CD4-positive, CD25-positive, alpha-beta regulatory T cell (primary cell): ENCODE measurements at places on chromosomes 12 and 14.

- no peak for DNase-seq
Observed at GRCh38 chr12:112066566-112066965, 42.0 kb downstream of the NAA25 start.

- DNase-seq = no peak
Observed at GRCh38 chr14:54606631-54607133, 39.8 kb downstream of the SAMD4A start.

GRCh38 chr14:63182968-63183367 lies 21.3 kb upstream of the RHOJ start:
- no peak for DNase-seq

- no peak for DNase-seq
Observed at GRCh38 chr12:77345336-77345735, 280.0 kb upstream of the E2F7 start.

- DNase-seq = no peak
Observed at GRCh38 chr12:20055856-20056255, 312.5 kb upstream of the PDE3A start.

- no peak for DNase-seq
Observed at GRCh38 chr14:62002642-62003041, 240.4 kb downstream of the SNAPC1 start.

GRCh38 chr14:103085106-103086091 lies 1.4 kb downstream of the LBHD2 start:
- DNase-seq = no peak

DNA sequence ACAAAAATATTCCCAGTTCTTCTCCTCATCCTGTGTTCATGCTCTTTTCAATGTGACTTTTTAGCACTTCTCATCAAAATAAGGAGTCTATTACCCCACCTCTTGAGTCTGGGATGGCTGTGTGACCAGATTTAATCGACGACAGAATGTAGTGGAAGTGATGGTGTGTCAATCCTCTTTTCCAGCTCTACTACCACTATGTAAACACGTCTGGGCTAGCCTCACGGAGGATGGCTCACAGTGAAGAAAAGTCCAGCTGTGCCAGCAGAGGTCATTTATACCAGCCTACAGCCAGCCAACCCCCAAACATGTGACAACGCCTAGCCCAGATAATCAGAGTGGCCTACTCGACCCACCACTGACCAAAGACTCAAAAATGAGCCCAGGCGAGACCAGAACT lies 37.3 kb upstream of the FGF6 start:
- no peak for DNase-seq

- no peak for DNase-seq
Observed at GRCh38 chr14:89598548-89599186, 181.6 kb upstream of the FOXN3 start.

DNA sequence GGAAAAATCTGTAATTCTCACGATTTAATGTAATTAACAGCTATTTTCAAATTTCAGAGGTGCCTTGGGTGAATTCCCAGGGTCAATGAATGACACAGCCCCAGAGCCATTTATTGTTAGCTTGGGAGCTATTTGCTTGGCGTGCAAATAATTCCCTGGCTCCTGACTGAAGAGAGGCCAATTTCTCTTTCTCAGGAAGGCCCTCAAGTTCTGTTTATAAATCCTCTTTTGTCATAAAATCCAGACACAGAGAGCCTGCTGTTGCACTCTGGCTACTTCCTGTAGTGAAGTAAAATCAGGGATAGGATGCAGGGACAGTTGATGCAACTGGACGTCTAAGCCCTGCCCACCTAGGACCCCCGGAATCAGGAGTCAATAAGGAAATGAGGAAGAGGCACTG lies 154.3 kb downstream of the TMX1 start:
- DNase-seq = no peak

- DNase-seq = peak; percentile 9
Observed at GRCh38 chr12:107912421-107913004, 138.0 kb downstream of the ASCL4 start.

- DNase-seq = no peak
Observed at GRCh38 chr12:109192358-109192757, 76.0 kb downstream of the ACACB start.

DNA sequence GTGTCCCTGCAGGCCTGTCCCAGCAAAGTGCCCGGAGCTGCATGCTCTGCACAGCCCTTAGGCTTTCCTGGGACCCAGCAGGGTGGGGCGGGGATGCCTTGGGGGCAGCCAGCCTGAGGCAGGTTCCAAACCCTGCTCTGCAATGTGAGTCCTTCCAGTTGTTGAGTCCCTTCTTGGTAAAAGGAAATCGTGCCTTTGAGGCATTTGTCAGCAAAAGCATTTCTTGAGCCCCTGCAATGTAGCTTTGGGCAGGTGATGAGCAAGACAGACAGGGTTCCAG lies 38.1 kb upstream of the TRAF3 start:
- DNase-seq = no peak

DNA sequence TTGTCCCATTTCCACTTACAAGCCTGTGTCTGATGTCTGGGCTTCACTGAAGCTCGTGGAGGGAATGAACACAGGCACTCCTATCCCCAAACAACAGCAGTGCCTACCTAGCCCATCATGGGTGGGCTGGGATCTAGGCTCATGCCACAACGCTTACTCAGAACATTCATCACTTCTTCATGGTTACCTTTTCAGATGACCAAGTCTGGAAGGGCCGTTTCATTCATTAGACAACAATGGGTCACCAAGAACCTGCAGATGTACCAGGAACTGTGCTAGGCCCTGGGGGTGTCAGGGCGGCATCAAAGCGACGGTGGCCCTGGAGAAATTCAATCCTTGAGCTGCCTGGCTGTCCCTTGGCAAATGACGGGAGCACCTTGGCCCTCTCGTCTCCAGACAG lies 64.9 kb upstream of the FZD10 start:
- DNase-seq = no peak

- peak; percentile 77 for DNase-seq
Observed at GRCh38 chr12:123427036-123427769, 9.3 kb downstream of the RILPL2 start.

DNA sequence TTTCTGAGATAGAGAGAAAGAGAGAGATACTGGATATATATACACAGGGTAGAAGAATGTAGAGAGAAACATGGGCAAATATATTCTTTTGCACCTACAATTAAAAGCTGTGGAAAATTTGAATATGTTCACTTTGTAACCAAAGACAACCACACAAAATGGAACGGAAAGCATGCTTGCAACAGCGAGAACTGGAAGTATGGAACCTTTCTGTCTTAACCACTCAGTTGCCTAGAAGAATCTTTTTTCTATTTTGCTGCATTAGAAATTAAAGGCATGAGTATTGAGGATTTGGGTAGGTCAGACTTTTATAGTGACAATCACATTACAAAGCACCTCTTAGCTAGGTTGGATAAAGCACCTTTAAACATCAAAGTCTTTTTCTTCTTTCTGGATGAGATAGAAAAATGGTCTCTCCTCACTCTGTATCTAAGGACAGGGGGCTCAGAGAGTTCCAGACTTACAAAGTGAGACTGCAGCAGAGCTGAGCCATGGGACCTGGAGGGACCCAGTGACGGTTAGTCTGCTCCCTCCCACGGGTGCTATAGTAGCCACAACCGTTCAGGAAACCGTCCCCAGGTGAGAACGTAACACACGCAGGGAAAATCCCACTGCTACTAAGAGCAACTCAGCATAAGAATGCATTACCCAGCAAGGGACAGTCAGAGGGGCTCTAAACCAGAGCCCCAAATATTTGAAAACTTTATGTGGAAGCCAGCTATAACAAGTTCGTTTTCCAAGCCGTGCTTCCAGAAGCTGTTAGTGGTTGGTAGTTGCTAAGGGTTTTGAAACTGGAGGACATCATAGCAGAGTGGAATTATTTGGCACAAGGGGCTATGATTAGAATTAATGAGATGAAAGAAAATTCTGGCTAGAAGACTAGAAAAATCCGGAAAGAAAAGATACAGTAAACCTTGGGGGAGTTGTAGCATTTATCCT lies 97.1 kb downstream of the DAD1 start:
- no peak for DNase-seq

DNA sequence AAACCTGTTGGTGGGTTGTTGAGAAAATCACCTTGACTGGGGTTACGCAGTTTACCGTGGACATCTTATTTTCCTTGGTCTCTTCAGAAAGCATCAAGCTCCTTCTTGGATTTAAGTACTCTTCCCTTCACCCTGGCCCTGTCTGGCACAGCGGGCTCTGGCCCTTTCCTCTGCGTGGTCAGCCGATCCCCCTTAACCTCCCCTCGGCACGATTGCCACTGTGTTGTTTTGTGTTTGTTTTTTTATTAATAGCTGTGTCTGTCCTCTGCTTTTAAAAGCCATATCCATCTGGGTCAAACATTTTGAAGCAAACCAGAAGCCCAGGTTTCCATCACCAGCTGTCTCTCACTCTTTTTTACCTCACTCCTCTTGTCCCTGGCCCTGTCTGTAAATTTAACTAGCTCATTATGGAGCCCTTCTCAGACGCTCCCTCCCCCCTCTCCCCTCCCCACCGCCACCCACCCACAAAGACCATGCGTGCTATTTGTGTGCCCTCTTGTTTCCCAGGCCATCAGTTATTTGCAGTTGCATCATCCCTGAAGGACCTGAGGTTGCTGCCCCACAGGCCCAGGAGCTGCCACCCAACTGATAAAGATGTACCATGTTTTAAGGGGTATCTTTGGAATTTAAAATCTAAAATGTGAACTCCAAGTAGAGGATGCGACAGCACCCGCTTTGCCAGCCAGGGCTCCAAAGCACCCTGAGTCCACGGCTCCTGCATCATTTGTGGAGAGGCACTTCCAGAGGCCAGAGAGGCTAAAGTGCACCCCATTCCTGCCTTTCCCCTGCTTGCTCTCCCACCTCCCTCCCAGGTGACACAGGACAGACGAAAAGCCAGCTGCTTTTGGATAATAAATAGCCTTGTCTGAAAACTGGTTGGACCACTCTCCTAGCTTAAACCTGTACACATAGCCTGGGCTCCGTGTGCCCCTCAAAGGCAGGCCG lies 3.9 kb downstream of the BCL11B start:
- peak; percentile 27 for DNase-seq

DNA sequence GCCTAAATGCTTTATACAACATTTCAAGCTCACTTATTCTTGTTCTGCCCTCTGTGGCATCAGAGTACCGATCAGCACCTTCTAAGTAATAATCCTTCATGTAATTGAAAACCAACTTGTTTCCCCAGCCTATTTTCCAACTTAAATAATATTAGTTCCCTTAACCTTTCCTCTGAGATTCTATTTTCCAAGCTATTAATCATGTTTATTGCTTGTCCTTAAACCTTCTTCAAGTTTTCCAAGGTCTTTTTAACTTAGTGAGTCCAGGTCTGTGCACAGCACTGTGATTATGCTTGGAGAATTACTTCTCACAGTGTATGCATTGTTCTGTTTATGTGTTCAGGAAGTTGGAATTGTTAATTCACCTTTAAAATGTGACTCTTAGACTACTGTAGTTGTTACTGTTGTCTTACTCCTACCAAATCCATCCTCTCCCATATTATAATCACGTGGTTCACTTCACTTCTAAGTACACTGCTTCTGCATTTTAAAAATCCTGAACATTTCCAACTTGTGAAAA lies 1039.3 kb upstream of the FOXG1 start:
- no peak for DNase-seq

GRCh38 chr12:57232156-57232756 lies 2.7 kb downstream of the SHMT2 start:
- DNase-seq = no peak

DNA sequence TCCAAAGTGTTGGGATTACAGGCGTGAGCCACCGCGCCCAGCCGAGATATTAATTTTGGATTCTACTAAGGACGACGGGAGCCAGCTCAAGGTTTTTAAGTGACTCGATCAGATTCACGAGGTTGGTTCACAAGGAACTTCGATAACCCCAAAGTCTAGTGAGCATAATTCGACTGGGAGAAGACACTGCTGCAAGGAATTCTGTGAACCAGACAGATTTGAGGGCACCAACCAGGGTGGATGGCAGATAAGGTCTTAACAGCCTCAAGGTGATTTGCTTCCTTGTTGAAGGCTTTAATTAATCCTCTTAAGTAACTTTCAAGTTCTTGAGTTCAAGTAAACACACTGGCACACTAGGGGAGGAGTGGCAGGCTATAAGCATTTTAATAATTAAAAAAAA lies 1.1 kb upstream of the KLHDC2 start:
- DNase-seq = no peak

GRCh38 chr14:20618271-20618749 lies 23.2 kb downstream of the OR6S1 start:
- DNase-seq = no peak

GRCh38 chr14:76917745-76918255 lies 91.6 kb downstream of the LRRC74A start:
- DNase-seq = no peak

- DNase-seq = no peak
Observed at GRCh38 chr14:27056586-27056985, 458.8 kb upstream of the NOVA1 start.

- no peak for DNase-seq
Observed at GRCh38 chr12:67669934-67670631, 21.5 kb downstream of the DYRK2 start.

- DNase-seq = no peak
Observed at GRCh38 chr14:98323836-98324235, 948.2 kb downstream of the BCL11B start.

GRCh38 chr14:95460647-95461478 lies 55.6 kb downstream of the SYNE3 start:
- DNase-seq = no peak

DNA sequence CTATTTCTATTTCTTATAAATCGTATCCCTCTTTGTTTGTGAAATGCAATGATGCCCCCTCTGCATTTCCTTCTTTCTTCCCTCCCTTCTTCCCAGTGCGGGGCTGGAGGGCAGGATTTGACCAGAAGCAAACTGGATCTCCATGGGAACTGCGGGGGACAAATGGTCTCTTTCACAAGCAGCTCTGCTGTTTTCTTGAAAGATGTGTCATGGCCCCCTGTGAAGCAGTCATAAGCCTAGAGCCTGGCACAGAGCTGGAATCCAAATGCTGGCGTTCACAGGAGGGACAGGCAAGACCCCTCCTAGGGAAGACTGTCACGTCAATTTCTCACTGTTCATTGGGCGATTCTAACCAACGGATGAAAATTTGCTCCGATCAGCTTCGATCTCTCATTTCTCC lies 203.5 kb upstream of the NOS1 start:
- no peak for DNase-seq

- no peak for DNase-seq
Observed at GRCh38 chr12:96236221-96236822, 42.1 kb downstream of the ELK3 start.

DNA sequence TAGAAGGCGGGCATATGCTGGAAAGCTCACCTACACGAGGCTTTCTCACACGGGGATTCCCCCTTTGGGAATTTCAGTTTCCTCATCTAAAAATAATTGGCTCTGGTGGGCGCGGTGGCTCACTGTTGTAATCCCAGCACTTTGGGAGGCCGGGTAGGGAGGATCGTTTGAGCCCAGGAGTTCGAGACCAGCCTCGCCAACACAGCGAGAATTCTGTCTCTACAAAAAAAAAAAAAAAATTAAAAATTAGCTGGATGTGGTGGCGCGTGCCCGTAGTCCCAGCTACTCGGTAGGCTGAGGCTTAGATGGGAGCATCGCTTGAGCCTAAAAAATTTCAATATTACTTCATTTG lies 400 bp upstream of the NDUFA12 start:
- peak; percentile 13 for DNase-seq
